ENCODE measurements at places on chromosomes 2 and 18.

DNA sequence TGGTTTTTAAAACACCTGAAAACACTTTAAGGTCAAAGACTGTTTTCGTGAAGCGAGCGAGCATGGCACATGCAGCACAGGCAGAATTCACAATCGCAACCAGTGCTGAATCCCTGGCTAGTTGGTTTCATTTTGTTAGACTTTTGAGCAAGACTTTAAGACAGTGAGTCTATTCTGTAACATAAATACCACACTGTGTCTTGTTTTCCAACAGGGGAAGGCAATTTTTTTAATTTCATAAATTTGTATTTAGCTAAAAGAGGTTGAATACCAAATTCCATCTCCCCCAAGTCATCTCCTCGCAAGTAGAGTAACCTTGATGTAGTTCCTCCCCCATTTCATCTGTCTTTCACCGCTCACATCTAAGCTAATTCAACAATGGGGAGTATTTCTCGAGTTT, 1.4 kb downstream of the CERKL start:
- DNase-seq = no peak

DNA sequence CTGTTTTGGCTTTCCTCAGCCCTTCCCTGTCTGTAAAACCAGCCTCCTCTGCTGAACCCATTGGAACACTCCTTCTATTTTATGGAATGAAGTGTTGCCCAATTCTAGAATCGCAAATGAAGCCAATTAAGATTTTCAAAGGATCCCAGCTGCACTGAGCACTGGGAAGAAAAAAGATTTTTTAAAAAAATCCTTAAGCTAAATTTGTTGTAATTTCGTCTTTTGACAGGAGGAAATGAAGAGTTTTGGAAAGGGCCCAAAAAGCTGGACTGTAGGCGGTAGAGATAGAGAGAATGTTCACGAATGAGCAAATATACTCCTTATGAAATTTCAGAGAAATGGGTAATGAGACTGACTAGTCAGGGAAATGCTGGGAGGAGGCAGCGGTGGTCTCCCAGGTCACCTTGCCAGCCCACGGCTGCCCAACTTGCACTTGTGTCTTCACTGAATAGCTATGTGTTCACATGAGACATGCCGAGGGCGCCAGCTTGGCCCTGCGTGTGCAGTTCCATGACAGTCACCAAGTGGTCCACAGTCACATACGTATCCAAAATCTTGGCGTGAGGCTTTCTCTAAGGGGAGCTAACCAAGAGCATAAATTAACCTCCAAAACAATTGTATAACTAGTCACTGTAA, 69.9 kb downstream of the SGPP2 start:
- DNase-seq = no peak

DNA sequence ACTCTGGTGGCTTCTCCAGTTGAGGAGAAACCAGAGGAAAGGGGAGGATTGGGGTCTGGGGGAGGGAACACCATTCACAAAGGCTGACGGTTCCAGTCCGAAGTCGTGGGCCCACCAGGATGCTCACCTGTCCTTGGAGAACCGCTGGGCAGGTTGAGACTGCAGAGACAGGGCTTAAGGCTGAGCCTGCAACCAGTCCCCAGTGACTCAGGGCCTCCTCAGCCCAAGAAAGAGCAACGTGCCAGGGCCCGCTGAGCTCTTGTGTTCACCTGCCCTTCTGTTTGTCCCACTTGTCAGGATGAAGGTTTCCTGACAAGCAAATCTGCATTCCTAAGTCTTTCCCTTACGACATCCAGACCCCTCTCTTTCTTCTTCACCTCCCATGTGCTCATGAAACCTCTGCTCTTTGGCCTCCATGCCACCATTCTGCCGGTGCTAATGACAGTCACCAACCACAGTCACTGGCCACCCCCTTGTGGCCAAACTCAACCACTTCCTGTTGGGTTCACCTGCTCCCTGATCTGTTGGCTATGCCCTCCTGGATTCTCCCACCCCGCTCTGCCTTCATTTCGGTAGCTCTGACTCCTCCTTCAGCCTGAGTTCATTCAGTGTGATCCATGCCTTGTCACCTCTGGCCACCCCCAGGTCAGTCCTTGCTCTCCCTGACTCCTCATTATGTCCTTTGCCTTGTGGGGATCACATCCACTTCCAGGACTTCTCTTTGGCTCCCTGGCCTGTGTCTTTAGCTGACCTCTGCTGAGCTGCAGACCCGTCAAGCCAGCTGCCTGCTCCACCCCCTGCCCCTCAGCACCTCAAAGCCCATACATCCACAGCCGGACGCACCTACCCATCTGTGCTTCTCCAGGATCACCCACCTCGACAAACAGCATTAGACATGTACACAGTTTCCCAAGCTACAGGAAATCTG, 17.6 kb downstream of the EMX1 start:
- DNase-seq = no peak

DNA sequence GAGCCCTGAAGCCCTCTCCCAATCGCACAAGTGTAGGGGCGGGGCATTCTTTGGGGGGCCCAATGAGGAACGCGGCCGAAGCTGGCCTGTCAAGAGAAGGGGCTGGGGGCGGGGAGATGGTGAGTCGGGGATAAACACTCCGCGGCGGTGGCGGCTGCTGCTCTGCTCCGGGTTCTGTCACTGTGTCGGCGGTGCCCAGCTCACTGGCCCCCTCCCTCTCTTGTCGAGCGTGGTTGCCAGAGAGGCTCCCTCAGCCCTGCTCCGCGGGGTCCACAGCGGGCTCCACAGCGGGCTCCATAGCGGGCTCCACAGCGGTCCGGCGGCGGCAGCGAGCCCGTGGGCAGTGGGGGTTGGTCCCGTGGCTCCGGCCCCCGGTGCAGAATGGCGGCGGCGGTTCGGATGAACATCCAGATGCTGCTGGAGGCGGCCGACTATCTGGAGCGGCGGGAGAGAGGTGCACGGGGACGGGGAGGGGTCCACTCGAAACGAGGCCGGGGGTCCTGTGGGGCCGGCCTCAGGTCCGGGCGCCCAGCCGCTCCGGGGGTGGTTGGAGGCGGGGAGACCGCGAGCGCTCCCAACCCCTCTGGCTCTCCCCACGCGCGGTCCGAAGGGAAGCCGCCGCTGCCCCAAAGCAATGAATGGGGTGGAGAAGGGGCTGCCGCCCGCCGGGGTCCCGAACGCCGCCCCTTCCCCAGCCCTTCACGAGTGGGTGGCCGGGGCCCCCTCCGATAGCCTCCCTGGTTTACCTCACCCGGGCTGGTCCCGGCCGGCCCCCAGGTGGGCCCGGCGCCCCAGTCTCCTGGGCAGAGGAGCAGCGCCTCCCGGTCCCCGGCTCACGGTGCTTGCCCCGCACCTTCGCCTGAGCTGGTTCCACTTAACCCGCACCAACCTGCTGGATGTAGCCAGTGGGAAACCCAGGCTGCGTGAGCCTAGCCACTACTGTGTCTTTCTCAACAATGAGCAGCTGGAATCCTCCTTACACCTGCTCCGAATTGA, at the start of gene MXD1:
TSS of gene MXD1 (plus strand) at position 160 of the 996 bp plus-strand sequence. CDS start at position 382, 222 bp downstream.
- peak; percentile 34 for DNase-seq

DNA sequence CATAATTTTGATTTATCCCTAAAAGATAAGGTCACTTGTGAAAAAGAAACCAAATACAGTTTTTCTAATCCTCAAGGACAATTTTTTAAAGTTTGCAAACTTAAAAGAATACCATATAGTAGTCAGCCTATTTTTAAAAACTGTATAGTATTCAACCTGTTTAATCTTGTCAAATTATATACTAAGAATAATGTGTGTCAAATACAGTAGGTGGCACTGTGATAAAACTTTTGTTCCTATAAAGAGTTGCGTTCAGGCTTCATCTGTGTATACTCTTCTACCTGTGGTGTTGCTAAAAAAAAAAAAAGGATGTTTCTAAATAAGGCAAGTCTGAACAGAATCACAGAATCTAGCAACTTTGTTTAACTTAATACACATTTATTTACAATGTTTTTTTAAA, 68.6 kb downstream of the CCDC138 start:
- DNase-seq = no peak

DNA sequence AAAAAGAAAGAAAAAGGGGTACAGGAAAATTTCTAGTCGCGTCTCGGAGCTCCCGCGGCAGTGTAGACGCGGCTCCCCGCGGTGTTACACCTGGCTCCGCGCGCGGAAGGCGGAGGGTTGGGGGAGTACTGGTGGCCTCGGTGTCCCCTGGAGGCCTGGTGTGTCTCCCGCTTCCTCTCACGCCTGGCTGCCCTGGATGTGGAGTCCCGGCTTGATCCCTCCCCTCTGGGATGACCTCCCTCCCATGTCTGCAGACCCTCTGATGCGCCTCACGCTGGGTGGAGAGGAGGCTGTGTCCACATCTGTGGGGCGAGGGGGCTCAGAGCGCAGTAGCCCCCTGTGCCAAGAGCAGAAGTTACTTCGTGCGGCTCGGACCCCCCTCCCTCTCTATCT, 1.2 kb downstream of the KIF5C start:
- DNase-seq = no peak
